Panc1 (cell line): ENCODE measurements at places on chromosomes 16 and 17. TPM values are rescaled to one million over a fixed set of nuclear protein-coding genes. Genes with fewer than 3 reads are reported as not detected.

The DRC3 gene
- total RNA-seq = 3.6 TPM

The TP53TG3F gene
- total RNA-seq = 0.54 TPM

The MT2A gene
- 673 TPM for total RNA-seq

The UTS2R gene
- 0.39 TPM for total RNA-seq

The GJD3 gene
- total RNA-seq = 0.33 TPM

The SDK2 gene
- total RNA-seq = 0.41 TPM

The NOL11 gene
- total RNA-seq = 41.0 TPM

The SMYD4 gene
- total RNA-seq = 17.1 TPM

The HIC1 gene
- 1.4 TPM for total RNA-seq

The CNOT1 gene
- 170 TPM for total RNA-seq

The CRHR1 gene
- 0.15 TPM for total RNA-seq

The SNAI3 gene
- total RNA-seq = not detected

The WDR81 gene
- 29.5 TPM for total RNA-seq

The CCL2 gene
- total RNA-seq = 513 TPM

The SLC6A4 gene
- total RNA-seq = not detected

The DHX58 gene
- 9.7 TPM for total RNA-seq

The KCNH6 gene
- not detected for total RNA-seq

The ZNF207 gene
- total RNA-seq = 215 TPM

The CFAP97D1 gene
- total RNA-seq = not detected

The MEIOB gene
- total RNA-seq = not detected

The KRTAP9-4 gene
- total RNA-seq = not detected

The KCNH4 gene
- total RNA-seq = 1.5 TPM

The SCNN1B gene
- 10.7 TPM for total RNA-seq

The HEXIM2 gene
- 4.5 TPM for total RNA-seq

The MLX gene
- total RNA-seq = 35.8 TPM

The NPB gene
- 3.9 TPM for total RNA-seq

The KIF18B gene
- 31.3 TPM for total RNA-seq

The SMIM22 gene
- total RNA-seq = not detected

The MSLN gene
- 1.1 TPM for total RNA-seq

The MPO gene
- not detected for total RNA-seq

The SLC5A10 gene
- not detected for total RNA-seq

The SAMD14 gene
- 6.9 TPM for total RNA-seq

The ODAD4 gene
- total RNA-seq = 0.69 TPM

The VPS35 gene
- 86.8 TPM for total RNA-seq
